T-helper 9 cell (primary cell): ENCODE measurements at places on chromosomes 1 and 21.

GRCh38 chr21:36403713-36404112 is 18.5 kb downstream of the CHAF1B start:
- no peak for DNase-seq

- DNase-seq = no peak
These were observed 226.7 kb downstream of the KCNT2 start for GRCh38 chr1:196381544-196381943.

DNA sequence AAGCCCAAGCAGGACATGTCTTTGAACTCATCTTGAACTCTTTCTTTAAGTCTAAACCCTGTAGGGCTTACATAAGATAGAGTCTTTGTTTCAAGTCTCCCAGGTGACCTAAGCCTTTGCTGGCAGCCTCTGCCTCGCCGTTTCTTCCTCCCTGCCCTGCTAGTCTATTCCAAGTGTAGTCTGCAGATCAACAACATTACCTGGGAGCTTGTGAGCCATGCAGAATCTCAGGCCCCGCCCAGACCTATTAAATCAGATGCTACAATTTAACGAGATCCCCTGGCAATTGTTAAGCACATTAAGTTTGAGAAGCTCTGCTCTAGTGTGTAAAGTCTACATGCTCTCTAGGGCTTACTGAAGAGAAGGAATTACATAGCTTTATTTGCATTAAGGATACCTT is 271.6 kb downstream of the PBX1 start:
- no peak for DNase-seq

DNA sequence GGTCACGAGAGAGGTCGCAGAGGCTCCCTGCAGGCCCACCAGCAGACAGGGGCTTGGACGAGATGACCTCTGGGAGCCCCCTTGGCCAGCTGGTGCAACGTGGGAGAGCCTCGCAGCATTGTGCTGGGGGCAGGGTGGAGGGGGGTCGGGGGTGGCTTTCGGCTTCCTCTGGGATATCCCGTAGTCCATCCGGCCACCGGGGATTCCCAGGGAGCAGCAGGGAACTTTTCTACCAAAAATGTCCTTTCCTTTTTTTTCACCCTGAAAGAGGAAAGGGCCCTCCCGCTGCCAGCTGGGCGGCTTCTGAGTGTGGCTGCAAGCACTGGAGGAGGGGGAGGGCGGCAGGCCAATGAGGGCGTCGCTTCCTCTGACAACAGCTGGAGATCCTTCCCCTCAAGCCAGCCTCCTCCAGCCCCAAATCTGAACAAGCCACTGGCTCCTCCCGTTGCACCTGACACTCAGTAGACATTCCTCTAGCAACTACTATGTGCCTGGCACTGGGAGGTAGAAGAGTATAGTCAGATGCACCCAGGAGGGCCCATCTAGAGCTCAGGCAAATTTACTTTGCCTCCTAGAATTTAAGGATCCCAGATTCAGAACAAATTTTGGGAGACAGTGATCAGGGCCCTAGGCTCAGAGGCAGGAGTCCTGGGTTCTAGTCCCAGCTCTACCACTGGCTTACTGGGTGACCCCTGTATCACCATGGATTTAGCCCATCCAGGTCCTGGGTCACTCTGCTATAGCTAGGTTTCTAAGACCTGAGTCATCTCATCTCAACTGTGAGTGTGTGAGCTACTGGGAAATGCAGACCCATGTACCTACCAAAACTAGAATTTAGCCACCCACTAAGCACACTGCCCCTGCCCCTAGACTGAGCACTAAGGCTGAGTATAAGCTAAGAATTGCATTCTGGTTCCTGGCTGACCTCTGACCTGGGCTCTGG is 2.7 kb downstream of the MOB3C start:
- DNase-seq = peak; percentile 19

- DNase-seq = no peak
These were observed 53.4 kb downstream of the UBR4 start for GRCh38 chr1:19156676-19157075.

DNA sequence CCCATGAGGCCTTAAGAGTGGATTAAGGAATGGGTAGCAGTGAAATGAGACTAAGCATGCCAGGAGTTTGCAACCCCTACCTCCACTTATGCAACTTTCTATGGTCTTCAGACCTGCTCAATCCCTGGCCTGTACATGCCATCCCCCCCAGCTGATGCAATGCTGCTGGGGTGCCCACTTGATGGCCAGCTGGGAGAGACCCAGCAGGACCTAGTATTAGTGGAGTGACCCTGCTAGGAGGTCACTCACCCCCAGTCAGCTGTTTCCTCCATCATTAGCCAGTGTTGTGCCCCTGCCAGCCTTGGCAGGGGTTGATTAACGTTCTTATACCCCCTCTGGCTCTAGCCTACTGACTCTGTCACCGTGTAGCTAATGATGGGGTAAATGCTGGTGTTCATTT is 236.6 kb downstream of the DYRK1A start:
- no peak for DNase-seq

DNA sequence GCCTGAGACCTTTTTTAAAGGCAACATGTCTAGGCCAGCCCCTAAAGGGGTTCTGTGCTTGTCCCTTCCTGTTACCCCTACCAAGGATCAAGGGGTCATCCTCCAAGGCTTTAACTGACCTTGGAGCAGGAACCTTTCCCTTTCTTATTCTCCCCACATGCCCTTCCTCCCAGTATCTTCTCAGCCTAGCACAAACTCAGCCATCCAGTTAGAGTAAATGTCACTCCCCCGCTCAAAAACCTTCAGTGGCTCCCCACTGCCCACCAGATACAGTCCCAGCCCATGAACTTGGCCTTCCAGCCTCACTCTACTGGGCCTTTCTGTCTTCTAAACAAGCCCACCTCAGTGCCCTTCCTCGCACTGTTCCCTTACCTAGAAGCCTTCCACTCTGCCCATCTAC is 8.8 kb downstream of the C1QB start:
- DNase-seq = no peak

DNA sequence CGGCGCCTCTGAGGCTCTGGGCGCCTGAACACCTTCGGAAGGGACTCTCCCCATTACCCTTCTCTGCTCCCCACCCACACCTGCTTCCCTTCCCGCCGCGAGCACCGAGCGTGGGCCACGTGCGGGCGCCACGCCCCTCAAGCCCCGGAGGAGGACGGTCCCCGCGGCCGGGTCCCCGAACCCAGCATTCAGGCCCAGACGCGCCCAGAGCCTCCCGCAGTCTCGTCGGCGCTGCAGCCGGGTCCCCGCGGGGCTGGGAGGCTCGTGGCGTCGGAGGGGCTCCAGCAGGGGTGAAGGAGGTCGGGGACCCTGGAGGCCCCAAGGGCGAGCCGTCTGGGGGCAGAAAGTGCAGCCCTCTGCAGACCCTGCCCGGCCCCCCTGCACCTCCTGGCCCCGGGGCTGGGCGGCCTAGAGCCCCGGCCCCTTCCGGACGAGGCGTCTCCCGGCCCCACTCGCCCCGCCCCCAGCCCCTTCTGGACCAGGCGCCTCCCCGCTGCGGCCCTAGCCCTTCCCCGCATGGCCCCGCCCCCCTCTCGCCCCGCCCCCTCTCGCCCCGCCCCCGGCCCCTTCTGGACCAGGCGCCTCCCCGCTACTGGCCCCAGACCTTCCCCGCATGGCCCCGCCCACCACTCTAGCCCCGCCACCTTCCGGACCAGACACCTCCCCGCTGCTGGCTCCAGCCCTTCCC is 378 bp upstream of the SMIM1 start:
- peak; percentile 84 for DNase-seq

GRCh38 chr1:241012708-241013340 is 344.2 kb downstream of the RGS7 start:
- DNase-seq = no peak

DNA sequence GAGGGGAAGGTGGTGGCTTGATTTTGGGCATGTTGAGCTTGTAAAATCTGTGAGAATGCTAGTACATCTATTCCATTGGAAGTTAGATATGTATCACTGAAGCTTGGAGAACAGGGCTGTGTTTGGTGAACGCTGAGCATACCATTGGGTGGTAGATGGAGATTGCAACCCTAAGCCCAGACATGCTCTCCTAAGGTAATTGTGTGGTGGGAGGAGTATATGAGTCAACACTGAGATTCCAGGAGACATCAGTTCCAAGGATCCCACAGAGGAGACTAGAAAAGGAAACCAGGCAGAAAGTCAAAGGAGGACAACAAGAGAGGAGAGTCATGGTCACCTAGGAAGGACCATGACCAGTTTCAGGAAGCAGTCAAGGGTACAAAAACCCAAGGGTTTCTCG is 60.4 kb downstream of the KIF21B start:
- no peak for DNase-seq

- DNase-seq = no peak
These were observed 2.8 kb downstream of the REG4 start for GRCh38 chr1:119808491-119808890.

- DNase-seq = no peak
These were observed 5.5 kb downstream of the LCE1B start for GRCh38 chr1:152817309-152817708.

DNA sequence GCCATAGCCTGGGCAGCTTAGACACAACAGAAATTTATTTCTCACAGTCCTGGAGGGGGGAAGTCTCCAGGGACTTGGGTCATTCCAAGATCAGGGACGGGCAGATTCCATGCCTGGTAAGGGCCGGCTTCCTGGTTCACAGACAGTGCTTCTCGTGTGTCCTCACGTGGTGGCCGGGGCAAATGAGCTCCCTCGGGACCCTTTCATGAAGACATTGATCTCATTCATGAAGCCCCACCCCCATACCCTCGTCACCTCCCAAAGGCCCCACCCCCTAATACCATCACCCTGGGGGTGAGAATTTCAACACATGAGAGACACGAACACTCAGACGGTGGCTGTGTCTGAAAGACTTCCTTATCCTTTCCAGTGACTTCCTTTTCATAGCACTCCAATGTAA is 51.5 kb downstream of the ACOT7 start:
- no peak for DNase-seq

DNA sequence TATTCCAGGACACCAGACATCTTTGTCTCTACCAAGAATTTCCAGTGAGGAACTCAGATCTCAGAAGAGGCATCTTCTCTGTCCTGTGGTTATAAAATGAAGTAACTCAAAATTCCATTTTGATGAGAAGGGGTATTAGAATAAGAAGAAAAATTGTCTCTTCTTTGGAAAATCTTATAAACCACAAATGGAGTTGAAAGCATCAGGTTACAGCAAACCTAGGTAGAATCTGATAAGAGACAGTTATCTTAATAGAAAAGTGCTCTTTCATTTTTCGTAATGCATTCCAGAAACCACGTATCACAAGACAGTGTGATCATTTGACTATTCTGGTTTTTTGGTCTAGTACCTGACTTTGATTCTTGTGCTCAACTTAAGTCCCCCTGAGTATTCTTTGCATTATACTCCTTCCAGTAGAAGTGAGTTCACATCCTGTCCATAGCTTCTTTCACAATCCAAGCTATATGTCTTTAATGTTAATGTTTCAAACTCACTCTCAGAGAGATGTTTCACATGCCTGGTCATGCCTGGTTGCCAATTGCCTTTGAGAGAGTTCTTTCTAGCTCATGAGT is 120.9 kb upstream of the PRDX6 start:
- no peak for DNase-seq
